Brain microvascular endothelial cell (primary cell): ENCODE measurements at places on chromosomes 16 and 17.

- DNase-seq = no peak
Observed at GRCh38 chr16:3577302-3577752, at the start of gene NLRC3. TSS of gene NLRC3 (minus strand) at chr16:3577403. CDS start at chr16:3565036, 12,367 bp downstream.

DNA sequence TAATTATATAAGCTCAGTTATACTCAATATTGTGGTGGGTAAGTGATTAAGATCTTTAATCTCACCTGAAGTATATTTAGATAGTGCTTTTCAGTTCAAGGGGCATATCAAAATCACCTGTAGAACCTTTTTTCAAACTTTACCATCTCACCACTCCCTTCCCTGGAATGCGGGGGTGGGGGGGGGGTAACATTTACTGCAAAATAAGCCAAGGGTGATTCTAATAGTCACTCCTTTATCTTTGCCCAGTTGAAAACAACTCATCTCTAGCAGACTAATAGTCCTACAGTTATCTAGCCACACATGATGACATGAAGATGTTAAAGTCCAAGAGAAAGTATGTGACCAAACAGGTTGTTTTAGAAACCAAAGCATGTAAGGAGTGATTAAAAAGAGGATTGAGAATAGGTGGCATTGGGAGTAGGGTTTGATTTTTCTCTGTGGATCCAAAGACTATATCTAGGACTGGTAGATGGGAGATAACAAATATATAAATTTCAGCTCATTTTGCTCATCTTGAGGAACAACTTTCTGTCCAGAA lies 21.5 kb downstream of the LPCAT2 start:
- DNase-seq = no peak

DNA sequence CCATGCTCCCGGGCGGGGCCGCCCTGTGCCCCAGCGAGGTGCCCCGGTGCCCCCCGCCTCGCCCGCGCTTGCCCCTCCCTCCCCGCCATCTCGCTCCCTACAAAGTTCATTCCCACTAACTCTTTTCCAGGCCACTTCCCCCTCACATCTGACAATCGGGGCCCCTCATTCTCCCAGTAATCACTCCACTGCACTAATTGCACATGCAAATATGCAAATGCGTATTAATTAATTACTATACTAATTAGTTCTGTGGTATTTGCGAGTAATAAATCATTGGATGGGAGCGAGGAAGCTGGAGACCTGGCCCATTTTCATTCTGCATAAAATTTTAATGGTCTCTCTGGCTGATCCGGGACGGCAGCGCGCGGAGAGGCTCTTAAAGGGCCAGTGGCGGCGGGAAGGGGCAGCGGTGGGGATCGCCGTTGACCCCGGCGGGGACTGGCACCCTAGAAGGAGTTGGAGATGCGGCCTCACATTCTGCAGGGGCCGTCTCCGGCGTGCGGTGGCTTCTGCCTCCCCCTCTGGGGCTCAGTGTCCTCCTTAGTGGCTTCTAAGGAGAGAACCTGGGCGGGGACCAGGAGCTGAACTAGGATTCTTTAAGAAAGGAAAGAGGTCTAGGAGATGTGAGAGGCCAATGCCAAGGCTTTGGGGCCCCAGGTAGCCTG lies 8.4 kb upstream of the PPP1R1B start:
- DNase-seq = no peak

DNA sequence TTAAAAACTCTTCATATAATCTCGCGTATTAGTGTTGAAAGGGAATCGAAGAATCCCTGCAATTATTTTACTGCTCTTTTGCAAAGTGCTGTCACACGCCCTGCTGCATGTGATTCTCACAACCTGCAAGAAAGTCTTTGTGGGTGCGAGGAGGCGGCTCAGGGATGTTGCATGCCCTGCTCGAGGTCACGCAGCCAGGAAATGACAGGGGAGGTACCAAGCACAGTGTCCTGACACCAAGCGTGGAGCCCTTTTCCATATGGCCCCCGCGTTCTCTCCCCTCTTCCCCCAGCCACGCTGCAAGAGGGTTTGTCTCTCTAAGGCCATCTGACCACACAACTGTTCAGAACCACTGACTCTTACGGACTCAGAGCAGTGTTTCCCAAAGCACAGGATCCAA lies 37.6 kb downstream of the OR3A1 start:
- no peak for DNase-seq

DNA sequence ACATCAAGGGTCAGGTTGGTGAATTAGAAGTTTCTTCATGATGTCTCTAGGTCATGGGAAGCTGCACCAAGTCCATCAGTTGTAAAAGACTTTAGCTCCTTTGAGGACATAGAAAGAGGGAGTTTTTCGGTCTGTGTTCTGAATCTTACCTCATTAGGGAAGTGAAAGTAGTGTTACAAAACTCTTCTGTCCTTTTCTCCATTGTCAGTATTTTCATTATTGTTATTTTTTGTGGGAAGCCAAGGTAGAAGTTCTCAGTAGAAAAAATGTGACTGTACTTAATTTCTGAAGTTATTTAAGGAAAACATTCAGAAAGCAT lies 24.2 kb downstream of the MAP3K3 start:
- DNase-seq = no peak

GRCh38 chr16:73545290-73545689 lies 497.4 kb upstream of the ZFHX3 start:
- no peak for DNase-seq

- DNase-seq = no peak
Observed at GRCh38 chr16:19884611-19885450, at the start of gene GPRC5B. TSS of gene GPRC5B (minus strand) at chr16:19884848. CDS start at chr16:19872845, 12,003 bp downstream.

- no peak for DNase-seq
Observed at GRCh38 chr17:62876063-62876462, 67.9 kb upstream of the MARCHF10 start.

DNA sequence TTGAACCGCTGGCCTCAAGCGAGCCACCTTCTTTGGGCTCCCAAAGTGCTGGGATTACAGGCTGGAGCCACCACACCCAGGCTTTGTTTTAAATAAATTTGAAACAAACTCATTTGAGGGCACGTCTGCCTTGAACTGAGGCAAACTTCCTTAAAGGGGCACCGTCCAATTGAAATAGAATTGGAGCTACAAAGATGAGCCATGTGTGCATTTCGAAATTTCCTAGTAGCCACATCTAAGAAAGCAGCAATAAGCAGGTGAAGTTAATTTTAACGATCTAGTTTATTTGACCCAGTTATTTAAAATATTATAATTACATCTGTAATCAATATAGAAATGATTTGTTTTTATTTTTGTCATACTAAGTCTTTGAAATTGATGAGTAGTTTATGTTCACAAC lies 755 bp upstream of the C16orf89 start:
- no peak for DNase-seq

DNA sequence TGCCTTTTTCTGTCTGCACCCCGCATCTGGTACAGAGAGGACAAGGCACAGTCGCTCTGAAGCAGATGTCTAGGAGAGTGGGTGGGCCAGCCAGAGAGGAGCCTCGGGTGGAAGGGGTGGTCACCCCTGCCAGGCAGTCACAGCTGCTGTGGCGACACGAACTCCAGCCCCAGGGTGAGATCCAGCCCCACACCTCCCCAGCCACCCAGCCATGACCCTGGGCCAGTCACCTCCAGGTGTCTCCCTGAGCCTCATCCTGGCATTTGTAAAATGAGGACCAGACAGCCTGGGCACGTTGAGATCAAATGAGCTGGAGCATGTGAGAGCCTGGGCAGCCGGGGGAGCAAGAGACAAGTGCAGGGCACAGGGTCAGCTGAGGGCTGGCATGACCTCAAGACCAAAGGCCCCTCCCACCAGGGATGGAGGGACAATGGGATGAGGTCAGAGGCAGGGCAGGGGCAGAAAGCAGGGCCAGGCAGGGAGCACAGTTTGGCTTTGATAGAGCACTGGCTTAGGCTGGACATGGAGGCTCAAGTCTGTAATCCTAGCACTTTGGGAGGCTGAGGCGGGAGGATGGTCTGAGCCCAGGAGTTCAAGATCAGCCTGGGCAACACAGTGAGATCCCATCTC lies 7.7 kb downstream of the ADAM11 start:
- DNase-seq = no peak

GRCh38 chr17:68544111-68544915 lies 32.1 kb downstream of the PRKAR1A start:
- no peak for DNase-seq

DNA sequence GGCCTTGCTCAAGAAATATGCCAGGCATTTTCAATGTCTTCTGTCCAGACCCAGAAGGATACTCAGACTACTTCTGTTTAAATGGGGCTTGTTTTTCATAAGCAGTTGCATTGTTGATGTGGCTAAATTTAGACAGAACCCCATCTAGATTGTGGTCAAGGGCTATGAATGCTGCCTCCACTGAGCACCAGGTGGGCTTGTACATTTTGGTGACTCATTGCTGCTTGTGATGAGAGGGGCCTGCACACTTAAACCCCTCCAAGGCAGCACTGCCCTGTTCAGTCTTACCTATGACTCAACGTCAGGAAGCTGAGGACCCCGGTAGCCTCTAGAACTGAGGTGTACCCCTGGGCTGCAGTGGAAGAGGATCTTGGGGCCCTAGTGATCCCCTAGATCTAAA lies 144.0 kb downstream of the PRKCA start:
- DNase-seq = no peak
